ENCODE measurements at places on chromosomes 6 and 20.

DNA sequence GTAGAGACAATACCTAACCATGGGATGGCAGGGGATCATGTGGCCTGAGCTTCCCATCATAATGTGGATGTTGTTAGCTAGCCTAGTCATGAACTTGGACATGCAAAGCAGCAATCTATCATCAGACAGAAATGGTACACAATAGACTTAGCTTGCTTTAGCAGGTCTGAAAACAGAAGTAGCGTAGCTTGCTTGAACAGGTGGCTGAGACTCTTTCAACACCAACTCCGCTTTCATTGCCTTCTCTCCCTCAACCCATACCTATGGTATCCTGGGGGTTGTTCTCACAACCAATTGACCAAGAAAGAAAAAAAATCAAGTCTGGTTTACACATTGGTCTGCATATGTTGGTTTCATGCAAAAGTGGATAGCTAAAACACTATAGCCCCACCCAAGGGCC is 23.0 kb downstream of the CD164 start:
- no peak for DNase-seq

- DNase-seq = no peak
Observed at GRCh38 chr20:52473186-52473585, 281.6 kb upstream of the ZFP64 start.

DNA sequence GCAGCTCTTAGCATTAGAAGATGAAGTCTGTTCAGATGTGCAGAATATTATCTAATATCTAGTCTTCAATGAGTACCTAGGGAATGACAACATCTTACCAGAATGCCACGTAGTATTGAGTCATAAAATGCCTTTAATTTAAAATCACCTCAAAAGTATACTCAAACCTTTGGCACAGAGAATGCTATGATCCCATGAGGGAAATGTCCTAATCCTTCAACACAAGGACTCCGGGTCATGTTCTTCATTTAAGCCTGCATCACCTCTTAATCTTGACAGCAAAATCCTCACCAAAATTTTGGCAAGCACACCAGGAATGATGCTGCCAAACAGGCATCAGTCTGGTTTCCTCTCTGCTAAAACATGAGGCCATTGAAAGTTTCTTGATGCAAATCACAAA is 23.6 kb upstream of the MARCKS start:
- DNase-seq = peak; percentile 85

DNA sequence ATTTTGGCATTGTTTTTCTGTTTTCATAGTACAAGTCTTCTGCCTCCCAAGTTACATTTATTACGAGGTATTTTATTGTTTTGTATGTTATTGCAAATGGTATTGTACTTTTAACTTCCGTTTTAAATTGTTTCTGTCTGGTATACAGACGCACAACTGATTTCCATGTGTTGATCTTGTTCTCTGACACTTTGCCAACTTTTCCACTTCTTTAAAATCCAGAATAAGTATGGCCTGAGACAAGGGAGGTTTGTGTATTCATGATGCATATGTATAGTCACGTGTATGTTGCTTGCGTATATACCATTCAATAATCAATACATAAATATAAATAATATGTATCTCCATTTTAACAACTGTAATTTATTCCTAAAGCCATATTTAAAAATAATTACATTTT is 41.2 kb downstream of the THBS2 start:
- no peak for DNase-seq

DNA sequence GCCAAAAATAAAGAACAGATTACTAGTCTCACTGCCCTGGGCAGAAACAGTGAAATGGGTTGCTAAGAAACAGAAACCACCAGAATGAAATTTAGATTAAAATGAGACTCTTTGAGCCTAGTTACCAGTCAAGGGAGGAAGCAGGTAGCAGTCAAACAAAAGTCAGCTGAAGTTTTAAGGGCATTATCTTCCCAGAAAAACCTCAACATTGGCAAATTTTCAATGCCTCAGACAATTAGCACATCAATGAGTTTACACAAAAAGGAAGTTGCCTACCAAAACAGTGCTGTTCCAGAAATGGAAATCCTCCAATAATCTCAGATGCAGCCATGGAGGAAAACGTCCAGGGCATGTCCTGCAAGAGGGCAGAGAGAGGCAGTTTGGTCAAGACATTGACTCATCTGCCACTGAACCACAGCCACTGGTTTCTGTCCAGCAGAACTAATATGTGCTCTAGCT is 399.7 kb upstream of the ADGRB3 start:
- DNase-seq = no peak

DNA sequence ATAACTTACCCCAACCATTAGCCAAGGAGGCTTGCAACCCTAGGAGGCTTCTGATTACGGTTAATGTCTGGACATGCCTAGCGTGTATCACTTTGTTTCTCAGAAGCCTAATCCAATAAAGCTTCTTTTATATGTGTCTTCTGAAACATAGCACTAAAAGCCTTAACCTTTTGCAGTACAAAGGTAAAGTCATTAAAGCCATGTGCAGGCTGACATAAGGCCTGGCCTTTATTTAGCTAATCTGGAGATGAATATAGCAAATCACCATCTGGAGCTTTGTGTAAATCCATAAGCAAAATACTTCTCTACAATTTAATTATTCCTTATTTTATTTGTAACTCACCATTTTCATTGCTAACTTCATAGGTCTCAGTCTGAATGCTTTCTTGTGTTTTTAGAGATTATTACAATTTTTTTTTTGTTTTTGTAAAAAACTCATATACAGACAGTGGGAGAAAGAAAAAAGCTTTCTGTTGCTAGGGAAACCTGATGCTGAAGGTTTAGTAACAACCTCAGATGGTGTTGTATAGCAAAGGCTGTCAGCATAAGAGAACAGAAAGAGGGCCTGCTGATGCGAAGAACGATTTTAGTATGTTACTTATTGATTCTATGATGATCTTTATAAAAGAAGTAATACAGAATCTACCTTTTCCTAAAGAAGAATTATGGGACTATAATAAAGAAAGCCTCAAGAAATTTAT is at the start of gene EYS:
EYS (minus strand) TSS at position 101 of the 701 bp plus-strand sequence. CDS start 211,816 bp downstream, outside the sequence.
- no peak for DNase-seq

DNA sequence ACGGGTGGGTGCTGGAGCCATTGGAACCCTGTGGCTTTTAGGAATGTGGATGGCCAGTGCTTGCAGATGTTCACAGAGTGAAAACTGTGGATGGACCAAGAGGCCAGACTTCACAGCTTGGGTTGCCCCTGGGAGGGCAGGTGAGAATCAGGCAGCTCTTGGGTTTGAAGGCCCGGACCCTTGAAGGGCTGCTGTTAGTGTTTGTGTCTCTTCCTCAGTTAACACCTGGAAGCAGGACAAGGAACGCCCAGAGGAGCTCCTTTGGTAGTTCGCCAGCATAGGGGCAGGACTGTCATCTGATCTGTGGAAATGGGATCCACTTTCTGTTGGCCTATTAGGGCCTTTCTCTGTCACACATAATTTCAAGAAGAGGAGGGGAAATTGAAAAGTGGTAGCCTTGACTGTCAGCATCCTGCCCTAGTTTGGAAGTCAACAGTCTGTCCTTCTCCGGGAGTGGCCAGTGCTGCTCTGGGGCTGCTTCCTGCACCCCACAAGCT is 43.6 kb downstream of the RIOK1 start:
- no peak for DNase-seq

- no peak for DNase-seq
Observed at GRCh38 chr20:40583205-40583604, 105.8 kb downstream of the MAFB start.

- DNase-seq = no peak
Observed at GRCh38 chr6:73290435-73290834, 27.4 kb upstream of the KHDC1 start.

- DNase-seq = no peak
Observed at GRCh38 chr6:10884245-10884972, 2.4 kb upstream of the SYCP2L start.

DNA sequence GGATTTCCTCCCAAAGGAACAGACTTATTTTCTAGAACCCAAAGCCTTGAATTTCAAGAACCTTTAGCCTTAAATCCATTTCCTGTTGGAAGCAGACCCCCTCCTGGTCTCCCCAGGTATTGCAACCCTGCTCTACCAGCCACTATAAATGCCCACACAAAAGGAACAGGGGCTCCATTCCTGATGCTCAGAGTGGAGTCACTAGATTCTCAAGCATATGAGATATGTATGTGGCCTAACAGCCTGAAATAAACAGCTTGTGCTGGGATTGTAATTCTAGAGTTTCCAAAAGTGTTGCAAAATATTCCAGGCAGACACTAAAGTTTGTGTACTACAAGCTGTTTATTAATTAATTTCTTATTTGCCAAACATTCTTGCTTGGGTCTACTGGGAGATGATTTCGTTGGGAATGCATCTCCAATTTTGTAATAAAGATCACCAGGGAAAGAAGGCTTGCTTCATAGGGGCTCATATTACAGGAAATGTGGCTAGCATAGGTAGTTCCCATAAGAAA is 44.8 kb downstream of the RIPOR3 start:
- peak; percentile 71 for DNase-seq

GRCh38 chr6:114200891-114201290 is 141.9 kb downstream of the HS3ST5 start:
- DNase-seq = no peak

GRCh38 chr6:38479331-38479730 is 160.4 kb downstream of the BTBD9 start:
- DNase-seq = no peak

- no peak for DNase-seq
Observed at GRCh38 chr6:35497571-35498421, 917 bp upstream of the TEAD3 start.

DNA sequence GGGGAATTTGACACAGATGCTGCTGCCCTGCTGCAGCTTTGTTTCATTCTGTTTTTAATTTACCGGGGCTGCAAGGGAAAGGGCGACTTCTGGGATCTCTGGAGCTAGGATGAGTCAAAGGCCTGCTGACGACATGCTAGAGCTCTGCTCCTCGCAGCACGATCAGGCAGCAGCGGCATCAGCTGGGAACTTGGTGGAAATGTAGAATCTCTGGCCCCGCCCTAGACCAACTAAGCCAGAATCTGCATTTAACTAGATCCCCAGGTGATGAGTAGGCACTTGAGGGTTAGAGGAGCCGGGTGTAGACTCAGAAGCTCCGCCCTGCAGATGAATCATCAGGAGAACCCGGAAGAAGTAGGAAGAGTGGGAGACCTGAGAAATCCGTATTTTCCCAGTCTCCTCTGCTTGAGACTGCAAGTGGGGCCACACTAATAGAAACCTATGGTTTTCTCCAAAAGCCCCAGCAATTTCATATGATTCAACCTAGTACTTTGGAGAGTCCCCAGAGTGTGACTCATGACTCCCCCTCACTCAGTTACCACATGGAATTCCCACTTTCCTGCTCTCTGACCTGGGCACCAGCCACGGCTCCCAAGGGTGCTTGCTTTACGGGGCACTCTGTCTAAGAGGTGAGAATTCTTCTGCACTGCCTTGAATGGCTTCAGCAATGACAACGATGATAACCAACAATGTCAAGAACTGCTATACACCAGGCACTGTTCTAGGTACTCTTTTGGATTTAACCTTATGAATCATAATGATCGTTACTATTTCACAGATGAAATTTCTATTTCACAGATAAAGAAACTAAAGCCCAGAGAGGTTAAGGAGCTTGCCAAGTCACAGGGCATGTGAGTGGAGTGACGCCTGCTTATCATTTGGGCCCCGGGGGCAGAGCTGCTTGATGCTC is 18.1 kb downstream of the TUBB2B start:
- DNase-seq = peak; percentile 89

- peak; percentile 36 for DNase-seq
Observed at GRCh38 chr20:1764136-1765033, 106.8 kb upstream of the SIRPG start.

DNA sequence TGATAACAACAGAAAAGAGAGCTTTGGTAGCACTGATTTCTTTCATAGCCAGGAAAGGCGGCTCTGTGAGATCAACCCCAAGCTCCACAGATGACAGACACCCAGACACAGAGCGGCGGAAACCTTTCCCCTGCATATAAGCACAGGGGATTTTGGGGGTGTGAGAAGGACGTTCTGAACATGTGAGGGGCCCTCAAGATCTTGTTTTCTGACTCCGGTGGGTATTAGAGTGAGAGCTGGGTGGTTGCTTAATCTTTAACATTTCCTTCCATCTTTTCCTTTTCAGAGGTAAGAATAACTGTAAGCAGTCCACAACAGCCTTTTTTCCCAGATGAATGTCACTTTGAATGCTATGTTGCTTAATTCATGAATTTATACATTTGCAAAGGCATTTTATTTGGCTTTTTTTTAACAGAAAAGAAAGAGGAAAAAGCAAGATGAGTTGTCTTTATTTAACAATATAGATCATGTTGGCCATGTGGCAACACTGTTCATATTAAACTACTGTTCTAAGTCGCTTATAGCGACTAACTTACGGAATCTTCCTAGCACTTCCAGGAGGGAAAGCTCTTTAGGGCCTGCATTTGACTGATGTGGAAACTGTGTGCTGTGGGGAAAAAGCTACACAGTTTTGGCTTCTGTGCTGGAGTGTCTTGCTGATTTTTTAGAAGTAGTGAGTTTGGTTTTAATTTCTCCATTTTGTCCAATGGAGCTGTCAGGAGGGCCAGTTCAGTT is 80.5 kb upstream of the NAA20 start:
- DNase-seq = no peak

GRCh38 chr6:70424291-70424690 is 11.0 kb downstream of the FAM135A start:
- no peak for DNase-seq

DNA sequence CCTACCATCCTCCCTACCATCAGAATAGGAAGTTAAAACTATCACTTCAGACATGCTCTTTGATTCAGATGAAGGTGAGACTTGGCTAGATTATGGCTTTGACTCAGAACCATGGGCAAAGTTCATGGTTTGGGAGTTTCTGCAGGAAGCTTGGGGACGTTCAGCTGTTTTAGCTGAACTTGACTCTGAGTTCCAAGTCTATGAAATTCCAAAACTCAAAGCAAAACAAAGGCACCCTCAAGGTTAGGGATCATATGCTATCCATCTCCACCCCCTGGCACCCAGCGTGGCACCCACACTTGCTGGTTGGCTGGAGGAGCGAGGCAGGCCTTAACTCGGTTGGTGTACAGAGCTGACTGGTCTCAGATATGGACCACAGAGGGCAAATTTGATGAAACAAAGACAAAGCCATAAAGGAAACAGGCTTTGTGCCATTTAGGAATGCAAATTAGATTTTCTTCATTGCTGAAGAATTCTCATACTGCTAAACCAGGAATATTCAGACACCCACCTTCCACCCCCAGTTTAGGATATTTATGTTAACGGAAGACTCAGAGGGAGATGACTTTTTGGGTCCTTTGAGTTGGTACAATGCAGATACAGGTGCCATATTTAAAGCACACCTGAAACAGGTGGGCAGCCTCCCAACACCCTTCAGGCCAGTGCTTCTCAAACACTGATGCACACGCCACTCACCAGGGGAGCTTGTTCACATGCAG is 88.4 kb upstream of the SLC22A16 start:
- DNase-seq = no peak

DNA sequence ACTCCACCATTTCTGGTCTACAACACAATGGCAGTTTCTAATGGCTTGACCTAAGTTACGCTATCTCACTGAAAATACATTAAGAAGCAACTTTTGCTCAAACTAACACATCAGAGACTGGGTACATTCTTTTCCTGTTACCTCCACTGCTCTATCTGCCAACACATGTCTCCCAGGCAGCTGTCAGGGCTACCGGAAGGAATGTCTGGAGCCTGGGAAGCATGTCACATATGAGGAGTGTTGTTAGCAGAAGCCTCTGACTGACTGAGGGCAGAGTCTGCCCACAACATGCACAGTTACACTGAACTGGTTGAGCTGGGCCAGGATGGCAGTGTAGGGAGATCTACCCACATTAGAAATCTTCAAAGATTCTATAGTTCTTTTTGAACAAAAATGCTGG is 264.5 kb downstream of the KIF16B start:
- no peak for DNase-seq
